ENCODE measurements at places on chromosomes 5 and 9.

DNA sequence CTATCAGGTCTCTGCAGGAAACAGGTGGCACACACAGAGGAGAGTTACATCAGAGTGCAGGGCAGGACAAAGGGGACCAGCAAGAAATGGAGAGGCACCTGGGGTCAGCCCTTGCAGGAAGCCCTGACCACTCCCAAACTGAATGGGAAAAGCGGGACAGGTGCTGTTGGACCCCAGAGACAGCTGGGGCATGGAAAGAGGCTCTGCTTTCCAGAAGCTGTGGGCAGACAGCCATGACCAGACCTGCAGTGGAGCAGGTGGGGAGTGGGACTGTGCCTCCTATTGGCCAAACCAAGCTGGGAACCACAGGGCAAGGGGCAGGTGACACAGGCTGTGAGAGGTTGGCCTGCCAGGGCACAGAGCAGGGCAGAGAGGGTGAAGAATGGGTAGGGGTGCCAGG, 125.8 kb downstream of the BOD1 start:
- no peak for DNase-seq

- DNase-seq: no peak
Measured at GRCh38 chr5:143051244-143052058, 281.3 kb downstream of the ARHGAP26 start.

DNA sequence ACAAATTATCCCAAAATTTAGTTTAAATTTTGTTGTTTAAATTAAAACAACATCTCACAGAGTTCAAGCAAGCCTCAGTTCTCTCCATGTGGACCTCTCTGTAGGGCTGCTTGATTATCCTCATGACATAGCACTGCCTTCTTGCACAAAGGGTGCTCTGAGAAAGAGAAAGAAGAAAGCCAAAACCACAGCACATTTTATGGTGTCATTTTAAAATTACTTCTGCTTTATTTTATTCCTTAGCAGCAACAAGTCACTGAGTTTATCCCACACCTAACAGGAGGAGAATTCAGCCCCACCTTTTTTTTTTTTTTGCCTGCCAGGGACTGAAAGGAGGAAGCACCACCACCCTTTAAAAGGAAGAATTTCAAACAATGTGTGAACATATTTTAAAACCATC, 12.8 kb upstream of the KCNV2 start:
- no peak for DNase-seq

- no peak for DNase-seq
Measured at GRCh38 chr9:81377320-81377719, 312.0 kb downstream of the TLE1 start.

DNA sequence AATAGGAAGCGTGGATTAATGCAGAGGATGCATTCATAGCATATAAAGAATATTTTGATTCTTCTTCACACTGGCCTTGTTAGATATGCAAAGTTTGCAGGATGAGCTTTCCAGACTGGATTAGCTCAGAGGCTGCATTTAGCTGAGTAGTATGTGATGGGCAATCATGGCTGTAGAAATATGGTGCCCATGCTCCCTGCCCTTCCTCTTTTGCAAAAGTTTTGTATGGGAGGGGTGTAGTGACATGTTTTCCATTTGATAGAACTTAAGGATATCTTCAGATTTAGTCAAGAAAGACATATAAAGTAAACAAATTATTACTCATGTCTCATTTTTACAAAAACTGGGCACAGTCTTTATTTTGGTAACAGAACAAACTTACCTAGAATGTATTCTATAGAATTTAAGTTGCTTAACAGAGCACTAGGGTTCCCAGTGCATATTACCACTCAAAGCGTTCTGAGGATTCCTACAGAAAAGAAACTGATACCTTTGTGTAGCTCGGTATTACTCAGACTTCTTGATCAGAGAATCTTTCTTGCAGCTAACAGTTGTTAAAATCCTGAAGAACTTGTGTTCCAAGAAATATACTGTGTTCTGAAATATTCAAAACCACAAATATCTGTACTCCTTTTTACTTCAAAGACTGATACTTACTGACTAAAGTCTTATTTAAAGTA, 9.8 kb downstream of the GTF3C4 start:
- DNase-seq: no peak

- no peak for DNase-seq
Measured at GRCh38 chr9:135888126-135888765, 19.1 kb downstream of the CAMSAP1 start.

All from 8988T (cell line).